ENCODE measurements at places on chromosomes 3 and 15.

DNA sequence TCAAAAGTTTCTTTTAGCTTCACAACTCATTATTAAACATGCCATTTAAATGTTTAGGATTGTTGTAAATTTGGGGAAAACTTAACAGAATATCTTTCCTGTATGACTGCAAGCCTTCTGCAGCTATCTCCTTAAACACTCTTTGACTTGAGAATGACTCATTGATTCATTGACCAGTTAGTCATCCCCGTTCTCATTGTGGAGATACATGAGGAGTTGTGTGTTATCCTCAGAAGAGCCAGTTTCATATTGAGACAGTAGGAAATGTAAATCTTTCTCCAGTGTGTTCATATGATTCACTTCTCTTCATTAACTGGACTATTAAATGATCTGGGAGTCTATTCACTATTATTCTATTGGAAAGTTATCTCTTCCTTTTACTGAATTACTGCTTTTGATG lies 83.0 kb downstream of the CRYGS start:
- DNase-seq, result peak; percentile 41

DNA sequence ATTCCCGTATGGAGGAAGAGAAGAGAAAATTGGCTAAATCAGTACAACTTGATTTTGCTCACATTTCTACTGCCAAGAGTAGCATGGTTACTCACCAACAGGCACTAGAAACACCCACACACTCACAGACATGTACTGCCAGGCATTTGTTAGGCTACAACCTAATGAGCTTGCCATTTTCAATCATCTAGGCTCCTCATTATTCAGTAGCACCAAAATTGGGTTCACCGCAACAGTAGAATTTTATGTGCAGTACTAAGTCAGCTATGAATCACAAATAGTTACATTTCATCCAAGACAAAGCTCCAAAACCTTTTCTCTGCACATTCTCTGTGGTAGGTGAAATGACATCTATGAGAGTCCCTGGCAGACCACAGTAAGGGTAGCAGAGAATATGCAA lies 15.0 kb upstream of the THUMPD3 start:
- DNase-seq, result peak; percentile 32

- DNase-seq, result no peak
Observed at GRCh38 chr15:59017449-59017848, 30.0 kb downstream of the RNF111 start.

DNA sequence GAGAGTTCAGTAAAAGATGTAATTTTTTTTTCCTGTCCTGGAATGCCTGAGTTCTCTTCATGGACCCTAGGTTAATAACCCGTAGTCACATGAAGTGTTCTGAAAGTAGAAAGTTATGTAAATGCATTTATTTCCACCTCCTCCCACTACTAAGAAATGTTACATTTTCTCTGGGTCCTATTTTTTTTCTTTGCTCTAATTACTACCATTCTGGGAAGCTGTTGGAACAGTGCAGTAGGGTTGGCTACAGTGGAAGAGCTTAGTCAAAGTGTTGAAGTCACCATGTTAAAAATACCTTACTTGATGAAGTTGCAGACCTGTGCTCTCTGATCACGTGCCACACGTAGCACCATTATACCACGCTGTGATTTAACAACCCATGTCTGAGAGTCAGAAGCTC lies 153.8 kb upstream of the TSC22D2 start:
- no peak for DNase-seq

GRCh38 chr15:74454764-74455500 lies 6.0 kb downstream of the UBL7 start:
- DNase-seq, result no peak

DNA sequence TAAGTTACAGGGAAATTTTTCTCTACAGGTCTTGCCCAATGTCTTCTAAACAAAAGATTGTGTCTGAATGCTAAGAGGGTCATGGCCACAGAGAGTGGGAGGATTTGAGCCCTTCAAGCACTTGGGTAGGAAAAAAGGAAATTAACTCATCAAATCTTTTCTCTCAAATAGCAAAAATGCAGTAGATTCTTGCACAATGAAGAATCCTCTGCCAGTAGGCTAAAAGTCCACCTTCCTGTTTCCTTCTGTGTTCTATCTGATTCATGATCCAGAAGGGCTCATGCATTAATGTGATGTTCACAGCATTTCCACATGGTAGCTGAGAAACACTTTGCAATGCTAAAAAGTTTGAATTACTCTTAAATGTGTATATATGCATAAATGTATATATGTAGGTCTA lies 177.1 kb downstream of the CD47 start:
- no peak for DNase-seq

GRCh38 chr3:2423143-2423542 lies 324.5 kb downstream of the CNTN4 start:
- DNase-seq, result no peak

- no peak for DNase-seq
Observed at GRCh38 chr3:53162672-53163443, 1.8 kb downstream of the PRKCD start.

- DNase-seq, result no peak
Observed at GRCh38 chr3:66483006-66483405, 17.8 kb downstream of the LRIG1 start.

DNA sequence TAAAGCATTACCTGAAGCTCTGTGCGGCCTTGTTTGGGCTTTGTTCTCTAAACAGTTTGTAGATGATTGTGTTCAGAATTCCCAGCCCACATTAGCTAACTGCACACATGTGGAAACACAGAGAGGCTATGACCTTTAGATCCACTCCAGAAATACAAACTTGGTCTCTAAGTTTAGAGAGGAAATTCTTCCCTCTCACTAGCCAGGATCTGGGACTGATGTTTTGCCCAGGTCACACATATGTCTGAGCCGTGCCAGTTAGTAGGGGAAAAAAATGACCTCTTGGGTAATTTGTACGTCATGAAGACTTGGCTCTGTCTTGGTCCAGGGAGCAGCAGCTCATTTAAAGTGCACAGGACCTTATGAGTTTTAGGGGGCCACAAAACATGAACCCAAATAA lies 223.1 kb downstream of the RBMS3 start:
- DNase-seq, result no peak

GRCh38 chr15:35243758-35244157 lies 158.7 kb upstream of the NANOGP8 start:
- no peak for DNase-seq

- DNase-seq, result no peak
Observed at GRCh38 chr3:45906681-45907407, 20.5 kb downstream of the CCR9 start.

DNA sequence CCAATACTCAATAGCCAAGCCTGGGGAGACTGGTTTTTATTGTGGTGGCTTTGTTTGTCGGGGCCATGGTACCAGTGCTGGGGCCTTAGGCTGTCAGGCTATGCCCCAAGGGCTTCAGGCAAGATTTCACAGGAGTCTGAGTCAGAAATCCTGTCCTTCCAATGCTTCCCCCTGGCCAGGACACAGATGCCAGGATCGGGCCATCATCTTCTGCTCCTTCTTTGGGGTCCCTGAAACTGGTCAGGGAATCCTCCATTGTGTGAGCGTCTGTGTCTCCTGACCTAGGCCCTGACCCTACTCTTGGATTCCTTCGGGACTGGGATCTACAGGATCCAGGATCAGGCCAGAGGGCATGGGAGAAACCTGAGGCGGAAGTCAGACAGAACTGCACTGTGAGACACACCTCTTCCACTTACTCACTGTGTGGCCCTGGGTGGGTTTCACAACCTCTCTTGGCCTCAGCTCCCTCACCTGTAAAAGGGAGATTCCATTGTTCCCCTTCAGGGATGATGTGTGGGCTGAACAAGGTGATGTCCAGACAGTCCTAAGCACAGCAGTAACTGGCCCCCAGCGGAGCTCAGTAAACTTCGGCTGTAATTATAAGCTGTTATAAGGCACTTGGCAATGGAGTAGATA lies 292.7 kb downstream of the UACA start:
- DNase-seq, result no peak

DNA sequence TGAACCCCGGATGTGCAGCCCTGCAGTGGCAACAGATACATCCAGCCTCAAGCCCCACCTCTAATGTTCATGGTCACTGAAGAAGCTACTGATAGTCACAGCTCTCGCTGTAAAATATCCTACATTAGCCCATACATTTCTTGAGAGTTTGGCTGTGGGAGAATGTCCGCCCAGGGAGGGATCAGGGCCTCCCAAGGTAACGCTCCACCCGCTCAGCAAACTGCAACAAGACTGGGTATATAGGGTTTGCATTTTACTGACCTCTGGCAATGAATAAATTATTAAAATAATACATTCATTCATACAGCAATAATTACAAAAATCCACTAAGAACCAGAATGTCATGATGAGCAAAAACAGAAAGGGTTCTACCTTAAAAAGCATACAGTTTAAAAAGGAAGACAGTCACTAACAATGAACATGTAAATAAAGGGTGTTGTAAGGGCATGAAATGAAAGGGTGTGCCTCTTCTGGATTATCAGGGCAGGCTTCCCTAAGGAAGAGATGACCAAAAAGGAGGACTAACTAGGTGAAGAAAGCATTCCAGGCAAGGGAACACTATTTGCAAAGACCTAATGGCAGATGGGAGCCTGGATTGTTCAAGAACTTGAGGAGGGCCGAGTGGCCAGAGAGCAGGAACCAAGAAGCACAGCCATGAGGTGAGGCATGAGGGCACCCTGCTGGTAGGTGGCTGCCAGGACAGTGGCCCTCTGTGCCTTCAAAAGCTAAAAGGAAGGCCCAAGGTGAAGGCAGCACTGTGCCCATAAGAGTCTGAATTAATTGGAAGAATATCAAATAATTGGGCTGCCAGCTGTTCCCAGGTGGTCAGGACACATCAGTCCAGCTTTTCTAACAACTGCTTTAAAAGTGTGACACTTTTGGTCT lies 28.1 kb upstream of the CTDSPL start:
- no peak for DNase-seq

GRCh38 chr3:193506921-193507320 lies 47.8 kb downstream of the ATP13A4 start:
- DNase-seq, result no peak

GRCh38 chr3:72891053-72891855 lies 3.4 kb downstream of the GXYLT2 start:
- peak; percentile 100 for DNase-seq

GRCh38 chr3:67142432-67142831 lies 144.3 kb downstream of the KBTBD8 start:
- DNase-seq, result no peak

DNA sequence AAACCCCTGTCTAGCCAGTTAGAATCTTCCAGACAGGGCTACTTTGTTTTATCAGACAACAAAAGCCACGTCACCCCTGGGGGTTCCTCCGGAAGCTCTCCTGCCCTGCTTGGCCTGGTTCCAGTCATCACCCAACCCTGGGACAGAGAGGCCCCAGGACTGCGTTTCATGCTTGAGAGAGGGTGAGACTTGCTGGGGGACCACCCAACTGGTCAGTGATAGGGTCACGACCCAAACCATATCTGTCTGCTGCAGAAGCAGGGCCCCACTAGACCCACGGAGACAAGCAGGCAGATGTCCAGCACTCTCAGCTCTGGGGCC lies 1.2 kb downstream of the NT5DC2 start:
- DNase-seq, result no peak

GRCh38 chr15:70415398-70415797 lies 317.7 kb upstream of the TLE3 start:
- no peak for DNase-seq

GRCh38 chr15:27182561-27183110 lies 211.7 kb downstream of the GABRG3 start:
- DNase-seq, result no peak

- no peak for DNase-seq
Observed at GRCh38 chr15:39907216-39907615, 12.8 kb downstream of the GPR176 start.

DNA sequence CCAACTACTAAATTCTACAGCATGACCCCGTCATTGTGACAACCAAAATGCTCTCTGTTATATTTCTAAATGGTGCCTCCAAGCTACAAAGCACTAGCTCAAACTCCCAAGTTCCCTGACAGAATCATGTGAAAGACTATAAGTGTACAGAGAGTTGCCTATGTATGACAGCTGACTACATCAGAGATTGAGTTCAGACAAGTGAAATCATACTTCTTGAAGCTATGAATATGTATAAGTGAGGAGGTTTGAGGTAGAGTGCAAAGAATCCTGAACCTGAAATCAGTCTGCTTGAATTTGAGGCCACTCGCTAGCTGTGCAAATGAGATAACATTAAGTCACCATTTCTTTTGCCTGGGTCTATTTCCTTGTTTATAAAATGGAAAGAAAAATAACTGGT lies 63.9 kb upstream of the TP63 start:
- no peak for DNase-seq

DNA sequence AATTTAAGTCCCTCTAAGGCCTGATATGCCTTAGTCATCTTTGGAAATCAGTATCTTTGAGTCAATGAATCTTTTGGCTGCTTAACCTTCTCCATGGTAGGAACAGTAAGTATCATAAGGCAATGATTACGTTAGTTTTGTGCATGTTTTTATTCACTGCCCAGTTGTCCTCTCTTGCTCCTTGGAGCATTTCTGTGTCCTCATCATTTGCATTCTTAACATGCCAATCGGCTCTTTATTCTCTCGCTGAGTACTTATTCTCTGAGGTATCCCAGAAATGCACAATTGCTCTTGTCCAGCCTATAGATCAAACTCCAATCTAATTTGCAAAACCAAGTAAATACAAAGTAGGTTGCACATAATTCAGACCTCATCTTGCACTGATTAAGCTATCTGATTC lies 405.0 kb upstream of the IL12A start:
- DNase-seq, result no peak

DNA sequence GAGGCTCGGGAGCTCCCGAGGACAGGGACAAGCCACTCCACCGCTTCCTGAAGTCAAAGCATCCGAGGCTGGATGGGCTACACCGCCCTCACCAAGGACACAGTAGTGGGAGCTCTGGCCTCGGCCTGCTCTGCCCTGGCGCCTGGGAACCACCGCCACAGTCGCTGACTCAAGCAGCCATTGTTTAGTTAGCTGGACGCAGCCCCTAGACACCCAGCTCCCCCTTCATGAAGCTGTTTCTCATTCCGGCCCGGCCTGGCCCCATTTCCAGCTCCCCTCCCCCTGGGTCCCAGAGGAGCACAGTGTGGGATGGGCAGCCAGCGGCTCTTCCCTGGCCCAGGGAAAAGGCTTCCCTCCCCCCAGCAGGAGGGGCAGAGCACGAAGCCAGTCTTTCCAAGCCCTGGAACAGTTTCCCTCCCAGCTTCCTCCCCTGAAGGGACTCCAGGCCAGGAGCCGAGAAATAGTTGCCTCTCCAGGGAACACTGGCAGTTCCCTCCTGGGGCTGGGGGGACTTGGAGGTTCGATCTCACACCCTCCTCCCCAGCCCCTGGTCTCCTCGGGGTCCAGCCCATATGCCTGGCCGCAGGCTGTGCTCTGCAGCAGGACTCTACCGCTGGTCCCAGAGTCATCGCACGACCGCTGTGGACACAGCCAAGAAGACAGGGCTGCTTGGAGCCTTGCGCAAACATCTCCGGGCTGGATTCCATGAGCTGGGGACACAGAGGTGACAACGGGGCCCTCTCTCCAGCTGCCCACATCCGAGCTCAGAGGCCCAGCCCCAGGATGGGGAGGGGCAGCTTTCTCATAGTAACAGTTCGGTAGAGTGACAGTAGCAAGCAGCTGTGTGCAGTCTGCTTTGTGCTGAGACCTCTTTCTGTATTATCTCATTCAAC lies 10.0 kb downstream of the PLXND1 start:
- peak; percentile 90 for DNase-seq

All from fibroblast of skin of left quadriceps (primary cell).